Pulmonary artery endothelial cell (primary cell): ENCODE measurements at places on chromosomes 2 and 18. TPM values are rescaled to one million over a fixed set of nuclear protein-coding genes. Genes with fewer than 3 reads are reported as not detected.

GRCh38 chr2:216299588-216299987 is 72.7 kb downstream of the MARCHF4 start:
- no peak for DNase-seq

The GULP1 gene
- total RNA-seq: 29.9 and 32.2 TPM in 2 replicates

GRCh38 chr18:78913395-78913794 is 66.2 kb upstream of the SALL3 start:
- no peak for DNase-seq

- no peak for DNase-seq
Observed at GRCh38 chr18:37335409-37335736, 230.2 kb downstream of the CELF4 start.

GRCh38 chr2:162379719-162380580 is 36.0 kb downstream of the GCA start:
- peak; percentile 60 for DNase-seq

DNA sequence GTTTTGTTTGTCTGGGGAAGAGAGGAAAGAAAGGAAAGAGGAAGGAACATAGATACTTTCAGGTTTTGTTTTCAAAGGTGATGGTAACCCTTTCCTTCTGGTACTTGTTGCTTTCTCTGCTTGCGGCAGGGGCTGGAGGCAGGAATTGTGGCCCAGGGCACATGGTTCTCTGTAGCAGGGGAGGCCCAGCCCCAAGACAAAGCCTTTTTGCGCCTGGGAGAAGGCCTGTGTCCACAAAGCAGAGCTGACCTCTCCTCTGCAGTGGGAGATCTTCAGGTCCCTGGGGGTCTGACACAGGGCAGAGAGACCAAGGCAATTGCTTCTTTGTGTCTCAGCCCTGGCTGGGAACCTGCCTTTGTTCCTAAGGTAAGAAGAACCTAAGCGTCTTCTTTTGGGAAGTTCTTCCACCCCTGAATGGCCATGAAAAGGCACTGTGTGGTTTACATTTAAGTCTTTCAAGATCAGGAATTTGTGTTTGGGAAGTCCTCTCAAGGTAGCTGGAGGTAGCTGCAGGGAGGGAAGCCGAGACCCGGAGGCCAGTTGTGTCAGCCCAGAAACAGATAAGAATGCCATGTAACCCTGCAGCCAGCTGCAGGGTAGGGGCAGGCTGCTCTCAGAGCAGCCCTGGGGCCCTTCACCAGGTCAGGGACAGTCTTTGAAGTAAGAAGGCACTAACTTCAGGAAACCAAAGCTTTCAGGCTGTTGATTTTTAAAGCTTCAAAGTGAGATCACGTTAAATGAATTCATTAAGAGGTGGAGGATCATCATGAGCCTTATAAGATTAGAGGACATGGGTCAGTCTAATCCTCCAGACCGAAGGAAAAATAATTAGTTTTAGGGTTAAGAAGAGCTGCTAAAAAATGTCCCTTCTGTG is 119.3 kb downstream of the STPG4 start:
- DNase-seq: no peak

GRCh38 chr2:29309090-29310029 is 194.1 kb downstream of the CLIP4 start:
- DNase-seq: peak; percentile 11

The PLGLB2 gene
- 0.13 and 1.1 TPM in 2 replicates for total RNA-seq

The FBXO36 gene
- total RNA-seq: 0.63 and 2.0 TPM in 2 replicates

- DNase-seq: no peak
Observed at GRCh38 chr18:62371436-62371835, 46.3 kb downstream of the TNFRSF11A start.
